ENCODE measurements at places on chromosomes 1 and 21.

GRCh38 chr1:125064481-125064880 is 3879.7 kb downstream of the SRGAP2C start:
- DNase-seq = no peak
- H3K4me1 ChIP-seq = no peaks in the 10 kb centered on the region
- H3K27me3 ChIP-seq = no peaks in the 10 kb centered on the region
- no peak overlapping the region for H3K4me3 ChIP-seq

- no peak for DNase-seq
- no peaks in the 10 kb centered on the region for H3K27me3 ChIP-seq
- no peaks in the 10 kb centered on the region for H3K36me3 ChIP-seq
Observed at GRCh38 chr1:199766218-199766792, 261.2 kb upstream of the NR5A2 start.

DNA sequence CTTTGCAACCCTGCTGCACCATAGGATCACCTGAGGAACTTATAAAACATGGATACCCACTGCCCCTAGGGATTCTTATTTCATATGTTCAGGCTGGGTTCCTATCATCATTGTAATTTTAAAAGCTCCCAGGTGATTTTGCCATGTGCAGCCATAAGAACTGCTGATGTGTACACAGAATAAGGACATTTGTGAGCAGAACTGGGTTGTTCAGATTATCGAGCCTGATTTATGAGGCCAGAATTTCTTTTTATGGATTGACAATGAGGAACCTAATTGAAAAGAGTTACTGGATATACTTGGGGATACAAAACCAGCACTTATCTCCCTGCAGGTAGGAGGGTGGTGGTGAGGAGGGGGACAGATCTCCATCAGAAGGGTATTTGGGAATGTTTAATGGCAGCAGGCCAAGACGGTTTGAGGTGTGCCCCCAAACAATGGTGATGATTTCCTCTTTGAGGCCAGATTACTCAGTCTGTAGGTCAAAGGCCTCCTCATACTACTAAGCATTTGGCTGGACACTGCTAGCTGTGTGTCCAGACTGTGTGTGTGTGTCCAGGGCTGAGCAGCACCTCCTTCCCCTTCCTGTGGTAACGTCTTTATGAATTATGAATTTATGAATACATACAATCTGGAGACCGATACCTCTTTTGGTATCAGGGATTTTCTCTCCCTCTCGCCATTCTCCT is 18.9 kb downstream of the NOS1AP start:
- no peaks in the 10 kb centered on the region for H3K36me3 ChIP-seq
- no peaks in the 10 kb centered on the region for H3K27me3 ChIP-seq
- peaks cover 11% of the 10 kb centered on the region for H3K4me1 ChIP-seq
- no peak for DNase-seq
- H3K4me3 ChIP-seq = no peak overlapping the region

GRCh38 chr1:235160383-235160956 is 580 bp downstream of the RBM34 start:
- no peak for DNase-seq
- peak overlapping the region; percentile 82 for H3K4me3 ChIP-seq
- H3K27ac ChIP-seq = peak overlapping the region; percentile 97
- H3K4me1 ChIP-seq = no peaks in the 10 kb centered on the region
- H3K27me3 ChIP-seq = no peaks in the 10 kb centered on the region

All from lung (tissue), 17 donors.